T-cell (primary cell): ENCODE measurements at places on chromosomes 6 and 20. TPM values are rescaled to one million over a fixed set of nuclear protein-coding genes. Genes with fewer than 3 reads are reported as not detected.

DNA sequence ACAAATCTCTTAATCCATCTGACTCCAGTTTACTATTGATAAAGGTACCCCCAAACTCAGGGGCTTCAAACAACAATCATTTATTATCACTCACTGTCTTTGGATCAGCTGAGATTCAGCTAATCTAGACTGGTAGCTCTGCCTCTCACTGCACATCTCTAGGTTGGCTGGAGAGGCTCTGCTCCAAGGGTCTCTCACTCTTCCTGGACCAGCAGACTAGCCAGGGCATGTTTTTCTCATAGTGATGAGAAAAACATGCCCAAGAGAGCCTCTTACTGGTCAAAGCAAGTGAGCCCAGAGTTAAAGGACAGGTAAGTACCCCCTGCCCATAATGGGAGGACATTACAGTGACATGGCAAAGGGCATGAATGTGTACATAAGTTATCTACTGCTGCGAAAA is 115.1 kb upstream of the BEND3 start:
- no peak overlapping the region for H3K27ac ChIP-seq
- peaks cover 3% of the 10 kb centered on the region for H3K36me3 ChIP-seq
- no peaks in the 10 kb centered on the region for H3K4me1 ChIP-seq
- H3K4me3 ChIP-seq = no peak overlapping the region
- DNase-seq = no peak

HTR1E gene
- not detected for total RNA-seq

LINC00237 gene
- not detected for total RNA-seq

ZFP64 gene
- 8.1 TPM for total RNA-seq

NKX2-2 gene
- total RNA-seq = not detected
